ENCODE measurements at places on chromosomes 12 and 14.

DNA sequence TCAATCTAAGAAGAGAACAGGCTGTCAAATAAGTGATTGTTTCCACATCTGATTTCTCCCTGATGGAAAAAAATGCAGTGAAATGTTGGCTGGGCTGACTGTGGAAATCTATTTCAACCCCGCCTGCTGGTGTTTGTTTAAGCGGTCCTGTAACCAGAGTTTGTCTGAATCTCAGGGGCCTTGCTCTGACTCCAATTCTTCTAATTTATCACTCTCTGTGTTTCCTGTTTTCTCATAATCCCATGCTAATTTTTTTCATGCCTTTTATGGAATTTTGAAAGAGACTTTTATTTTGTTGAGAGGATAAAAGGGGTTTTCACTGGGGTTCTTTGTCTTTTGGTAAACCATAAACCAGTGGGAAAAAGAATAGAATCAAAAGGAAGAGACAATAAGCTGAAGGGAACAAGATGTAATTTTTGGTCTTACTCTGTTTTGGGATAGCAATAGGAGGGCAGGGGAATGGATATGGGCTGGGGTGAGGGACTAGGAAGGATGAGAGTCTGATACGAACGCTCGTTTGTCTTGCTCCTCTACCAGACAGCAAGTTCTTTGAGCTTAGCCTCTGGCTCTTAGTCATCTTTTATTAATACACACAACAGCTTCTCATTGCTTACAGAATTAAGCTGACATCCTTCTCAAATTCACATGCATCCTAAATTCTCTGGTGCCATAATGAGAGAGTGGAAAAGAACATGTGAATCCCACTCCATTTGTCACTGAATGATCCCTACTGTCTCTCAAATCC, 8.0 kb upstream of the MGP start:
- no peak for DNase-seq

DNA sequence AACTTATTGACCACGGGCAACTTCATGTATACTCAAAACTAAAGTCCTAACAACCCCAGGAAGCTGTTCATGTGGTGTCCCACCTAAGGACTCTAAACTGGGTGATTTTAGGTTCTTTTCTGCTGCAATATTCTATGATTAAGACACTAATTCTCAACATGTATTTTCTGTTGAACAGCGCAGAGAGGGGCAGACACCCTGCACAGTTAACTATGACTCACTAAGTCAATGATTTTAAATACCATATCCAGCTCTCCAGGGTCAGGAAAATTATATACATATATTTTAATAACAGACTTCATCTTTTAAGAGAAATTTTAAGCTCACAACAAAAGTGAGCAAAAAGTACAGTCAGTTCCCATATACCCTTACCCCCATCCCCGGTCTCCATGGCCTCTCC, 85.0 kb downstream of the FOXN3 start:
- no peak for DNase-seq

- DNase-seq: no peak
These were observed 25.4 kb upstream of the ATXN2 start for GRCh38 chr12:111624540-111624939.

DNA sequence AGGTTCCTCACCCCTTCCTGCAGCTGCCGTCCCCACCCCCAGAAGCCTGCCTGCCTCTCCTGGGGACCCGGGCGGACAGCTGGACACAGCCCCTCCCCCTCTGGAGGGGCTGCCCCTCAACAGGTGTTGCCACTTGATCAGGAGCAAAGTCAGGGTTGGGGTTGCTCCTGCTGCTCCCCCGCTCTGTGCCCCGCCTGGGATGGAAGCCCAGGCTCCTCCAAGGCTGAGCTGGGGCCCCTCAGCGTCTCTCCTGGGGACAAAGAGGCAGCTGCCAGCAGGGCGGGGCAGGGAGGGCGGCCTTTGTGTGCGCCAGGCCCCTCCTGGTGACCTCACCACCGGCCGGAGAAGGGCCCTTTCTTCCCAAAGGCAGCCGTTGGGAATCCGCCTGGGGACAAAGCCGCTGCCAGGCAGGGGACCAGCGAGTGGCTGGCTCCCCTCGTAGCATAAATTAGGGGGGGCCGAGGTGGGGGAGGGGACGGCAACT, 13.7 kb downstream of the TRMT61A start:
- no peak for DNase-seq

- no peak for DNase-seq
These were observed 53.8 kb downstream of the TMCC3 start for GRCh38 chr12:94596596-94596995.

- no peak for DNase-seq
These were observed 21.6 kb upstream of the NR4A1 start for GRCh38 chr12:52029685-52030084.

GRCh38 chr12:26188127-26188526, 7.2 kb upstream of the SSPN start:
- no peak for DNase-seq

DNA sequence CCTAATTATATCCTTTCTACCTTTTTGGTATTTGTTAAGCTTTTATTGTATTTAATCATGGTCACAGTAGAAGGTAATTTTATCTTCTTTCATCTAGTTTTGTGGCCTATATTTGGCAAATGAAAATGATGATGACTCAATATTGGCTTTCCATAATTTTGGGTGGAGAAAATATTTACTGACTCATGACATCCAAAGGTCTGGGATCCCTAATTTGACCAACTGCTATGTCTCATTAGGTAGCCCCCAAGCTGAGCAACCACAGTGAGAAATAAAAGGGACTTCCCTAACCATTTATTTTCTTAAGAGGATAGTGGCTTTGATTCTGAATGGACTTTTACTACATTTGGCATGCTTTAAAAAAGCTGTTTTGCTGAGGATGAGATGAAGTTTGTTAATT, 289.5 kb downstream of the RMST start:
- DNase-seq: no peak

GRCh38 chr12:12032260-12032791, 38.4 kb upstream of the BCL2L14 start:
- no peak for DNase-seq

GRCh38 chr12:53492188-53492587, 7.1 kb downstream of the MAP3K12 start:
- peak; percentile 29 for DNase-seq

GRCh38 chr12:106132175-106133135, 6.3 kb downstream of the NUAK1 start:
- DNase-seq: no peak

DNA sequence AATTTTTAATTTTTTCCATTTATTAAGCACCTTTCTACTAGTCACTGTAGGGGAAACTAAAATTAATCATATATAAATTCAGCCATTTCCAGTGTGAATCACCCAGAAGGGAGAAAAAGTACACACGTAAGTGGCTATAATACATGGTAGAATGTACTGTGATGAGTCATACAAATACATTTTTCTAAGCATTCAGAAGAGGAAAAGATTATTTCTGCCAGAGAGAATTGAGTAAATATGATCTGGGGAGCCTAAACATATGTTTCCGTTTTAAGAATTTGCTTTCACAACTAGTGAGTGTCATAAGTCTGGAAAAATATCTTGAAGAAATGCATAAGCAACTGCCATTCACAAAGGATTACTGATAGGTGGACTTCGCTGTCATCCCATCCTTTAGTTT, 102.8 kb downstream of the TGFB3 start:
- no peak for DNase-seq

DNA sequence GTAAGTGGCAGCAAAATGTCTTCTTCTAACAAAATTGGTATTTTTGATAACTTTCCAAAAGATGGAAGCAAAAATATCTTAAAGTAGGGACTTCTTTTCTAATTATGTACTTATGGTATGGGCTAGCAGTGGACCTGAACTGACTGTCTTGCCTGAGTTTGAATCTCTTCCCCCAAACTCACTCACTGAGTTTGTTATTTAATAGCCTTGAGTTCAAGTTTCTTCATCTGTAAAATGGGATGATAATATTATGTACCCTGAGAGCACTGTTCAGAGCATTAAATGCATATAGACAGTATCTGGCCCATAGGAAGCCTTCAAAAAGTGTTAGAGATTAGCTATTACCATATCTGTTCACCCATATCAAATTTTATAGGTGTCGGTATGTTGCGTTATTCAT, 210.4 kb upstream of the NUDT4 start:
- DNase-seq: no peak

DNA sequence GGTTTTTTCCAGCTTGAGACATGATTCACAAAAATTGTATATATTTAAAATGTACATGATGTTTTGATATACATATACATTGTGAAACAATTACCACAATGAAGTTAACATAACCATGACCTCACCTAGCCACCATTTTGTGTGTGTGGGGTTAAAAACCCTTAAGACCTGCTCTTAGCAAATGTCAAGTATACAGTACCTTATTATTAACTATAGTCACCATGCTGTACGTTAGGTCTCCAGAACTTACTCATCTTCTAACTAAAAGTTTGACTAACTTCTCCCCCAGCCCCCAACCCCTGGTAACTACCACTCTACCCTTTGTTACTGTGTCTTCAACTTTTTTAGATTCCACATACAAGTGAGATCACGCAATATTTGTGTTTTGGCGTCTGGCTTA, 52.6 kb downstream of the EIF2S3B start:
- DNase-seq: no peak

GRCh38 chr14:78519863-78520262, 349.7 kb downstream of the NRXN3 start:
- no peak for DNase-seq

- DNase-seq: no peak
These were observed 2.7 kb downstream of the ARID2 start for GRCh38 chr12:45732250-45732649.

DNA sequence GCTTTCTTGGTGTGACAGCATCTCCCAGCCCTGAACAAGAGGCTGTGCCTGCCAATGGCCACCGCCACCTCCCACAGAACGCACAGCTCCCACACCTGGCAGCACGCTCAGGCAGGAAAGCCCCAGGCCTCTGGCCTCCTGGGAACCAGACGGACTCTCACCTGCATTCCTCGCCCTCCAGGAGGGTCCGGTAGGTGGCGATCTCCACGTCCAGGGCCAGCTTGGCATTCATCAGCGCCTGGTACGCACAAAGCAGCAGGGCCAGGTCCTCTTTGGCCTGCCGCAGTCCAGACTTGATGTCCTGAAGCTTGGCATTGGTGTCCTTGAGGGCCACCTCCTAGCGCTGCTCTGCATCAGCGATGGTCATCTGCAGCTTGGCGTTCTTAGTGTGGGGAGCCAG, 12.1 kb upstream of the KRT77 start:
- DNase-seq: no peak

GRCh38 chr12:117076410-117077372, 22.5 kb downstream of the TESC start:
- DNase-seq: no peak

- DNase-seq: no peak
These were observed 7.7 kb upstream of the RACGAP1 start for GRCh38 chr12:50032854-50033581.

GRCh38 chr14:102805371-102805891, 28.2 kb downstream of the TRAF3 start:
- peak; percentile 10 for DNase-seq
